ENCODE measurements at places on chromosomes 16 and 17.

- DNase-seq = no peak
These were observed at the start of gene TGFB1I1 for GRCh38 chr16:31471875-31472708. Gene TGFB1I1 (plus strand): TSS chr16:31472152. CDS start chr16:31472189, 37 bp downstream.

DNA sequence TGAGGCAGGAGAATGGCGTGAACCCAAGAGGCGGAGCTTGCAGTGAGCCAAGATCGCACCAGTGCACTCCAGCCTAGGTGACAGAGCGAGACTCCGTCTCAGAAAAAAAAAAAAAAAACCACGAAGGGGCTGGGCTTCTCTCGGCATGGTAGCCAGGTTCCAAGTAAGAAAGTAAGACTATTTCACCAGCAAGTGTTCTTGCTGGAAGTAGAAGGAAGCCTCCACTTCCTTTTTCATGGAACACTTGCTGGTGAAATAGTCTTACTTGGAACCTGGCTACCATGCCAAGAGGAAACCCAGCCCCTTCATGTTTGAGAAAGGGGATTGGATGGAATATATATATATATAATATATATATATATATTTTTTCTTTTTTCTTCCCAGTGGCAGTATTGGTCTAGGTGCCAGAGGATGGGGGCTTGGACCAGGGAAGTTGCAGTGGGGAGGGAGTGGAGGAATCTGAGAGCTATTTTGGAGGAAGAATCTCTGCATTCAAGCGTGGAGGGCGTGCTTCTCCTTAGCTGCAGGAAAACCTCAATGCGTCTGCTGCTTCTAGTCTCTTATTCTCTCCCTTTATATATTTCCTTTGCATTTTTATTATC, 7.2 kb upstream of the N4BP1 start:
- no peak for DNase-seq

- no peak for DNase-seq
These were observed 16.7 kb downstream of the SLC6A4 start for GRCh38 chr17:30218799-30219198.

- no peak for DNase-seq
These were observed 112.9 kb upstream of the SMURF2 start for GRCh38 chr17:64774888-64775540.

DNA sequence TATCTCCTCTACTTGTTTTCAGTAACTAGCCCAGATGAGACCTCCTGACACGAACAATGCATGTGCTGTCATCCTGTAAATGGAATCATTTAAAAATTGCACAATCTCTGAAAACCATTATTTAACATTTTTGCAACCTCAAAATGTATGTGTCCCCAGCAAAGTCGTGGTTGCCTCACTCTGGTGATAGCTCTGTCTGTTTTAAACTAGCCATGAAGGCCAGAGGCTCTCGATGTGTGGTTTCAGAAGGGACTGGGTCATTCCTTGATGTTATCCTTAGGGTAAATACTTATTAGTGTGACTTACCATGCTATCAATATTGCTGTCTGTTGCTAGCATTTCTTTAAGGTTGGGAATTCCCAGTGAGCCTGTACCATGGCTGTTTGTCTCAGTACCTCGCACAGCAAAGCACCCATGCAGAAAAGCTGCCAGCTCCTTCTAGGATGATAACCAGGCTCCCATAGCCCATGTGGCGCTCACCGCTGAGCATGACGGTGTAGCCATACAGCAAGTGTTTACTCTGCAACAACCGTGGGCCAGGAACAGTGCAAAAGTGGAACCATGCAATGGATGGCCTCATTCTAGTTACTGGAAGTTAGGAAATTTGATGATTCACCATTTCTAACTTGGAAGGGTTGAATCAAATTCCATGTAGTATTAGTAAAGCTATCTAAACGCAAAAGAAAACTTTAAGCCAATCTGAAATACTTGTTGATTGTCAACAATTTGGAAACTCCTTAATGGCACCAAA, 2.9 kb upstream of the PGS1 start:
- DNase-seq = no peak

DNA sequence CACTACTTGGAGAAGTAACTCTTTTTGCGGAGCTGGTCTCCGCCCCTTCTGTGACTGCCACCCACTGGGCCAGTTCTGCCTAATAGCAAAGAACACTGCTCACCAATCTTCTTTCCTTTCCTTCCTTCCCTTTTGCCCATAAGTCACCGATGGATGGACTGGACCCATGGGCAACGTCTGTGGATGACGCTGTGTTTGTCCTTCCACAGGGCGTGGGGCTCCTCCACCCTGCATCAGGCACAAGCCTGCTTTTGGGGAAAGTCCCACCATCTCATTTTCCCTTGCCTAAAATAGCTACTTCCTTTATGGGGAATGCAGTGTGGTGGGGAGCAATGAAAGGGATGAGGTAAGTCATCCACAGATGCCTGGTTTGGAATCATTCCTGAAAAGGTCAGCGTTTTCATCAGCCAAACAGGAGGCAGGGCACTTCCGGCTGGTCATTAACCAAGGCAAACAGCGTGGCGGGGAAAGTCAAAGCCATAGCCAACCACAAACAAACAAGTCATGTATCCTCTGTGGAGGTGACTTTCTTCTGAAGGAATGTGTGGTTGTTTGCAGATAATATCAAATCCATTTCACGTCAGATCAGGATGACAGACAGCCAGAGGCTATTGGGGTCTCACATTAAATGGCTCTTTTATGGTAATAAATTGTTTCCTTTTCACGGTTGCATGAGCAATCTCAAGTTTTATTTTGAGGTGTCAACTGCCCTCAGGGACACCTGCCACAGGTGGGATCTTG, 30.7 kb upstream of the MED9 start:
- DNase-seq = no peak

DNA sequence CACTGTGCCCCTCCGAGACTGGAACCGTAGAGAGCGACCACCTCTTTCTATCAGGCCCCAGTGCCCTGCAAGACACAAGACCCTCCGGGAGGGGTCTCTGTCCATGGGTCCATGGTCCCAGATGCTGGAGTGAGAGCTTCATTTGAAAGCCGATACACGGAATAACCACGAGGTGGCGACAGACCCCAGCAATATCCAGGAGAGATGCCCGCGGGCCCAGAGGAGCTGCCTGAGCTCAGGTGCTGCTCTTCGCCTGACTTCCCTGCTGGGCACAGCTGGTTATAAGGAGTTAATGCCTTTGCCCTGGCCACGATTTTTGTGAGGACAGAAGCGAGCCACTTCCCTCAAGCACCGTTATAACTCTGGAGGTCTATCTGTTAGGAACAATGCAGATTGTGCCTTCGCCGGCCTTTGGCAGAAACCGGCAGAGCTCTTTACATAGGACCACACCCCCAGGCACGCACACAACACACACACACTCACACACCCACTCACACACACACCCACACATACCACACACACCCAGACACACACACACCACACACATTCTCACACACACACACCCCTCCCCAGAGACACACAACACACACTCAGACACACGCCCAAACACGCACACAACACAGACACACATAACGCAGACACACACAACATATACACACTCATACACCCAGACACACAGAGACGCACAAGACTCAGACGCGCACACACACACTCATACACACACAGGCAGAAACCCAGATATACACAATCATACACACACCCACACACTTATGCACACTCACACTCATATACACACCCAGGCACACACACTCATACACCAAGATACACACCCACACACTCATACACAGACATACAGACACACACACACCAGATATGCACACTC, 436.4 kb downstream of the SOX9 start:
- DNase-seq = peak; percentile 34

- no peak for DNase-seq
These were observed 228.4 kb downstream of the IRF8 start for GRCh38 chr16:86127366-86127765.

DNA sequence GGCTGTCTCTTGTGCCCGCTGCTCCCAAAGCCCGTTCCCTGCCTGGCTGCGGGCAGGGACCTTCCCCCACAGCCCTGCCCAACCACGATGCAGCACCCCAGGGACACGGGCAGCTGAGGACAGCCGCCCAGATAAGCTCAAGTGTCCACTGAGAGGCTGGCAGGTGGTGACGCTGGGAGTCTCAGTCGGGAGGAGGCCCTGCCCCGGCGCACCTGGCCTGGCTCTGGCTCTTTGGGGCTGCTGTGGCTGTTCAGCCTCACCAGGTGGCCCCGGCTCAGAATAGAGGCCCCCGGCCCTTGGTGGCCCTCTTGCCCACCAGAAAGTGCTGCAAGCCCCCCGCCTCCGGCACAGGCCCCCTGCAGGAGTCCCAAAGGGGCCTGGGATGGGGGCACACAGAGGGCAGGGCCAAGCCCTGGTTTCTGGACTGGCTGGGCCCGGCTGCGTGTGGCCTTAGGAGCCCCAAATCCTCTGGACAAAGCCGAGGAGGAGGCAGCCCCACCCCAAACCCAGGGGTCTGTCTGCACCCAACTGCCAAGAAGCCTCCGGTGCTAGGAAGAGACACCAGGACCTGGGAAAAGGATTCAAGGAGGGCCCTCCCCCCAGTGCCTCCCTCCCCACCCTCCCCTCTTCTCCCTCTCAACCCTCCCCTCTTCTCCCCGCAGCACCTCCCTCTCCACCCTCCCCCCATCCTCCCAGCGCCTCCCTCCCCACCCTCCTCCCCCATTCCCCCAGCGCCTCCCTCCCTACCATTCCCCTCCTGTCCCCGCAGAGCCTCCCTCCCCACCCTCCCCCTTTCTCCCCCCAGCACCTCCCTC, 5.3 kb downstream of the NTHL1 start:
- DNase-seq = no peak

Data from hematopoietic multipotent progenitor cell treated with erythropoietin and hydrocortisone succinate and interleukin-3 and kit ligand, for 15 days (in vitro differentiated cells).